Daoy (cell line): ENCODE measurements at places on chromosomes 5 and 9.

GRCh38 chr5:759111-759751, 25.3 kb downstream of the ZDHHC11B start:
- DNase-seq = no peak

GRCh38 chr9:134364391-134365114, 38.3 kb downstream of the RXRA start:
- DNase-seq = no peak

- DNase-seq = no peak
Measured at GRCh38 chr5:81717226-81717625, 33.7 kb downstream of the SSBP2 start.

- DNase-seq = no peak
Measured at GRCh38 chr9:36399980-36400331, at the start of gene RNF38. Gene RNF38 (minus strand): TSS chr9:36400269. CDS start chr9:36400108, 161 bp downstream.
